Progenitor cell of endocrine pancreas (in vitro differentiated cells): ENCODE measurements at places on chromosomes 12 and 14.
A peak's percentile ranks its signal among the peaks of the same experiment; 100 is the strongest.

DNA sequence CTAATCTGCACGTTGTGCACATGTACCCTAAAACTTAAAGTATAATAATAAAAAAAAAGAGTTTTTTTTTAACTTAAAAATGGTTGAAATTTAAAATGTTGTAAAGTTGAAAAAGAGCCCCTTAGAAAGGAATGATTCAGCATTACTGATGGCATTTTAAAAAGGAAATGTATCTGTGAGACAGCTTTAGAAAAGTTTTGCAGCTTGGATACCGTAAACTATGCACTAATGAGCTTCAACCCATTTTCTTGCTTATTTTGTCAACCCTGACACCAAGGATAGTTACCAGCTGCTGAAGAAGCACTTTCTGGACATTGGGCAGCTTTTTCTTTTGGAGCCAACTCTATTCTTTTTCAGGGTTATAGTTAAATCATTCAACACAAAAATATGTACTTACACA, 4.3 kb downstream of the BICD1 start:
- H3K27me3 ChIP-seq = no peaks in the 10 kb centered on the region
- no peak for DNase-seq
- no peak overlapping the region for H3K27ac ChIP-seq

DNA sequence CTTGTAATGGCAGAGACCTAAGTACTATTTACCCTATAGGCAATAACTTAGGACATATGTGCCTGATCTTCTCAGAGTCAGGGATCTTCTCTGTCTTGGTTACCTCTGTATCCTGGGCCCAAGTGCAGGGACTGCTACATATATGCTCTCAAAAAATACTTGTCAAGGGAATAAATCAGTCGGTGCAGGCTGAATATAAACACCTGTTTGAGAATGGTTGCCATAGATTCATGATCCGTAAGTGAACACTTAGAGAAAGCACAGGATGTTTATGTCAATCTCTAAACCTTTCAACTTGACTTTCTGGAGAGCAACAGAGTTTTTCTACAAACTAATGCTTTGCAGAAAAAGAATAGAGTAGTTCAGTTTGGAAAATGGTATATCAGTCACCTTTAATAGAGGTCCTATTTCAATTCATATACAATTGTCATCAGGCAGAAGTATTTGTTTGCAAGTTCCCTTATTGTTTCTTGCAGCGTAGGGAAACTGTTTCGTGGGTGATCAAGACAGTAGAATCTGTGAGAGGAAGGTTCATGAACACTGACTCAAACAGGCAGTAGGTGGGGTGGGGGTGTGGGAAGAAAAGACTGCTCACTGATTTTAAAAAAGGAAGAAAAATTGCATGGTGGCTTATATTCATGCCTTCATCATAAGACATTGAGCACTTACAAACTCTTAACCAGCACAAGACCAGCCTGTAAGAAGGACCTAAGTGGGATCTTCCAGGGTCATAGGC, 6.0 kb upstream of the UBE2N start:
- H3K36me3 ChIP-seq = no peaks in the 10 kb centered on the region
- DNase-seq = no peak
- H3K27ac ChIP-seq = no peak overlapping the region
- no peak overlapping the region for H3K4me3 ChIP-seq
- H3K27me3 ChIP-seq = no peaks in the 10 kb centered on the region
- H3K4me1 ChIP-seq = peaks cover 6% of the 10 kb centered on the region

GRCh38 chr14:84144166-84144565, 1385.8 kb upstream of the FLRT2 start:
- H3K27me3 ChIP-seq = no peaks in the 10 kb centered on the region
- no peaks in the 10 kb centered on the region for H3K36me3 ChIP-seq
- no peak for DNase-seq
- H3K27ac ChIP-seq = no peak overlapping the region
- no peak overlapping the region for H3K4me3 ChIP-seq

DNA sequence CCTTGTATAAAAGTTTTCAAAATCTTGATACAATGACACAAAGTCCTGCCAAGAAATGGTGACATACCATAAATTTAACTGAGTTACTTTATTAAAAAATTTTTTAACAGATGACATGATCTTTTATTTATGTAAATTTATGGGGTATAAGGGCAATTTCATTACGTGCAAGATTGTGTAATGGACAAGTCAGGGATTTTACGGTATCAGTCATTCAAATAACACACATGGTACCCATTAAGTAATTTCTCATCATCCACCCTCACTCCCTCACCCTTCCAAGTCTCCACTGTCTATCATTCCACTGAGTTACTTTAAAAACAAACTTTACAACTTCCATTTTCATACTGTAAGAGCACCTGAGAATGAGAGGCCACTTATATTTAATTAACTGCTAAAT, 37.4 kb downstream of the SPTLC2 start:
- peaks cover 20% of the 10 kb centered on the region for H3K36me3 ChIP-seq
- H3K4me3 ChIP-seq = no peak overlapping the region
- no peak for DNase-seq
- no peaks in the 10 kb centered on the region for H3K27me3 ChIP-seq
- H3K4me1 ChIP-seq = peaks cover 13% of the 10 kb centered on the region

- peaks cover 34% of the 10 kb centered on the region for H3K27me3 ChIP-seq
- peak within 1 kb of the TSS; percentile 62 for H3K27ac ChIP-seq
- no peaks in the 10 kb centered on the region for H3K4me1 ChIP-seq
- peak; percentile 39 for DNase-seq
These were observed at the start of gene TMEM121 for GRCh38 chr14:105525861-105526775. TMEM121 (plus strand) TSS chr14:105526583; CDS start chr14:105528835, 2,252 bp downstream.

GRCh38 chr12:49550693-49551252, 11.9 kb downstream of the KCNH3 start:
- peak overlapping the region; percentile 93 for H3K27ac ChIP-seq
- H3K4me1 ChIP-seq = peaks cover 35% of the 10 kb centered on the region
- H3K36me3 ChIP-seq = peaks cover 3% of the 10 kb centered on the region

- no peak overlapping the region for H3K27ac ChIP-seq
- H3K36me3 ChIP-seq = peaks cover 17% of the 10 kb centered on the region
- no peak for DNase-seq
- H3K4me1 ChIP-seq = no peaks in the 10 kb centered on the region
These were observed 34.8 kb downstream of the STX2 start for GRCh38 chr12:130804216-130804615.

- DNase-seq = no peak
- H3K36me3 ChIP-seq = no peaks in the 10 kb centered on the region
- H3K4me3 ChIP-seq = no peak overlapping the region
- H3K27me3 ChIP-seq = no peaks in the 10 kb centered on the region
These were observed 81.2 kb downstream of the SPPL3 start for GRCh38 chr12:120822832-120823503.

DNA sequence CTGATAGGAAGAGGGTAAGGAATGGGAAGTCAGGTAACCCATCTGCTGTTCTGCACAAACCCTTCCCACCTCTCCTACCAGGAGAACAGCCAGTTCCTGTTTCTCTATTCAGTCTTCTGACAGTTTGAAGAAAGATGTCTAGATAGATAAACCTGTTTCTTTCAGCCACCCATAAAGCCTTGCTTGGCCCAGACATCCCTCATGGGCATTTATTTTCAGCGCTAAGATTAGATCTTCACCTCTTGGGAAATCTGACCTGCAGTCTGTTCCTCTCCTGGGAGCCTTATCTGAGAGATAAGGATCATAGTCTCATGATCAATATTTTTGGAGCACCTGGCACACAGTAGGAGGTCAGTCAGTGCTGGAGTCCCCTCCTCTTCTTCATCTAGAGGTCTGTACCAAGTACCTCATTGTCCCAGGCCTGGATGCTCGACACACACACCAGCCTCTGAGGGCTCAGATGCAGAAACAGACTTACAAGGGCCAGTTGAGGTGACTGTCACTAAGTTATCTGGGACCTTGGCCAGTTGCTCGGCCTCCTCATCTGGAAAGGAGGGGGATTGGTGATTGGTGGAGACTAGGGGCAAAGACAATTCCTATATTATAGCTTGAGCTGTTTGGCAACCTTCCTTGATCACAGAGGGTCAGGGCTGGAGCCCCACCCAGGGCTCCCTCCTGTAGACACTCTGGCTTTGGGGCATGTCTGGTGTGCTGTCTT, 18.2 kb downstream of the ACVRL1 start:
- H3K27me3 ChIP-seq = peaks cover 14% of the 10 kb centered on the region
- no peak for DNase-seq
- no peak overlapping the region for H3K4me3 ChIP-seq
- H3K27ac ChIP-seq = no peak overlapping the region

- H3K4me1 ChIP-seq = peaks cover 15% of the 10 kb centered on the region
- H3K27me3 ChIP-seq = no peaks in the 10 kb centered on the region
- peak overlapping the region; percentile 41 for H3K4me3 ChIP-seq
These were observed 34.9 kb upstream of the CERS5 start for GRCh38 chr12:50201987-50202521.

- DNase-seq = no peak
- H3K27me3 ChIP-seq = no peaks in the 10 kb centered on the region
- H3K4me3 ChIP-seq = no peak overlapping the region
- H3K27ac ChIP-seq = no peak overlapping the region
- H3K36me3 ChIP-seq = peaks cover 32% of the 10 kb centered on the region
These were observed 18.9 kb downstream of the RFC5 start for GRCh38 chr12:118035190-118036041.

DNA sequence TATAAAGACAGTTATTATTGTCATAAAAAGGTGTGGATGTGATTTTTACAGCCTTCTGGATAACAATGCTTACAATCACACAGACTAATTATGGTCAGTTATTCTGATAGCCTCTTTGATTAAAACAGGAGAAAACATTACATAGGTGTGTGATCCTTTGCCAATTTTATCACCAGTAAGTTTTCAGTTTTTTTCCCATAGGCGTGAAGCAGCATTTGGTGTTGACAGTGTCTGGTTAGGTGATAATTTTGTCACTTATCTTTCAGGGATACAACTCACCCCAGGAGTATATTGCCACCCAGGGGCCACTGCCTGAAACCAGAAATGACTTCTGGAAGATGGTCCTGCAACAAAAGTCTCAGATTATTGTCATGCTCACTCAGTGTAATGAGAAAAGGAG, 208.8 kb downstream of the EPS8 start:
- H3K4me3 ChIP-seq = no peak overlapping the region
- no peak overlapping the region for H3K27ac ChIP-seq
- DNase-seq = no peak
- H3K4me1 ChIP-seq = no peaks in the 10 kb centered on the region

GRCh38 chr12:3777206-3777809, 24.4 kb upstream of the CRACR2A start:
- peaks cover 18% of the 10 kb centered on the region for H3K27me3 ChIP-seq
- no peaks in the 10 kb centered on the region for H3K36me3 ChIP-seq
- H3K27ac ChIP-seq = no peak overlapping the region
- no peak for DNase-seq
- no peak overlapping the region for H3K4me3 ChIP-seq

- H3K27me3 ChIP-seq = no peaks in the 10 kb centered on the region
- no peak for DNase-seq
- H3K4me3 ChIP-seq = no peak overlapping the region
These were observed 9.7 kb downstream of the CKAP4 start for GRCh38 chr12:106238146-106238545.

DNA sequence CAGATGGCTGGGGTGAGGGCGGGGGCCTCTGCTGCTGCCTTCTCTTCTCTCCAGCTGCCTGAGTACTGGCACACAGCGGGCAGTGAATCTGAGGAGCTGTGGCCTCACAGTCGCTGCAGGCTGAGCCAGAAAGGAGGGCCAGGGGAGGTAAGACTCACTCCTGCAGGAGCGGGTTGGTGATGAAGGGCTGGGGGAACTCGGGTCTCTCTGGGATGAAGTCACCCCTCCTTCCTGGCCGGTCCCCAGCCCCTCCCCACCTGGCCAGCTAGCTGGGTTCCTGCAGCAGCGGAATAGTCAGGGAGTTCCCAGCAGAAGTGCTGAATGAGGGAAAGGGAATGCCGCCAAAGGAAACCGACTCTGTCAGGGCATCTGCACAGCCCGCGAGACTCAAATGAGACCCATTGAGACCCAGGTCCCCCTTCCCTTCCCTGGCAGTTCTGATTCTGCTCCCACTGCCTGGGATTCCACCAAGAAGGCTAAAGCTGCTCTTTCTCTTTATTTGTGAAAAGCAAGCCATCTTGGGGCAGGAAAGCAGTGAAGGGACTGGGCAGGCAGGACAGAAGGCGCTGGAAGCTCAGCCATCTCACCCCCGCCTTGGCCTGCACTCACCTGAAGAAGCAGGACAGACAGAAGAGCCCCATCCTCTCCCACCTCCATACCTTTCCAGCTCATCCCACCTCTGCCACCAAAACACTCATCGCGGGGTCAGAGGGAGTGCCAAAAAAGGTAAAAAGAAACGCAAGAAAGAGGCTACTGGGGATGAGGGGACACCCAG, 5.3 kb downstream of the NGB start:
- H3K4me1 ChIP-seq = peaks cover 3% of the 10 kb centered on the region
- no peak overlapping the region for H3K4me3 ChIP-seq
- H3K36me3 ChIP-seq = no peaks in the 10 kb centered on the region
- DNase-seq = no peak

- H3K27ac ChIP-seq = no peak overlapping the region
- no peak overlapping the region for H3K4me3 ChIP-seq
- no peak for DNase-seq
- peaks cover 19% of the 10 kb centered on the region for H3K4me1 ChIP-seq
- H3K36me3 ChIP-seq = peaks cover 9% of the 10 kb centered on the region
These were observed 85.3 kb downstream of the TMEM260 start for GRCh38 chr14:56664811-56665421.

GRCh38 chr12:6978188-6978587, 7.5 kb downstream of the EMG1 start:
- no peak overlapping the region for H3K4me3 ChIP-seq
- H3K36me3 ChIP-seq = peaks cover 32% of the 10 kb centered on the region
- peak overlapping the region; percentile 72 for H3K27ac ChIP-seq
- no peak for DNase-seq

DNA sequence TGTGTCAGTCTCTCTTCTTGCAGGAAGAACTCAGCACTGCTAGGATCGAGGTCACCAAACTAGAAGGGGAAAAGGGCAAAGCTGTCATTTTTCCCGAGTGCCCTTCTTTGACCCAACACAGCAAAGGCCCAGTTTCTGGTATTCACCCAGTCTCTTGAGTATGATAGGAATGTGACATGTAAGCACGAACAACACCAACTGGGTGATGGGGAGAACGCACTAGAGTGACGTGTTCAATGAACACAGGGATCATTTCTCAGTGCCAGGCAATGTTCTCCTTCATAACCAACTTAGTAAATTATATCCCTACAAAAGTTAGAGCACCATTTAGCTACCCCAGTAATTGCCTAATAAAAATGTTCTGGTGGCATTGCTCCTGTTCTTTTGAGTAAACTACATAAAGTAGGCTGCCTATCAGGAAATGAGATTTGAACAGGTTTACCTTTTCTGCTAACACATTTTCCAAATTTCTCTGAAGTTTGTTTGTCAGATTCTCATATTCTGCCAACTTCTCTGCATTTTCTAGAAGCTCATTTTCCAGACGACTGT, 64.5 kb downstream of the NIN start:
- no peak for DNase-seq
- peaks cover 6% of the 10 kb centered on the region for H3K4me1 ChIP-seq

GRCh38 chr12:126036348-126036747, 971.1 kb downstream of the AACS start:
- H3K4me1 ChIP-seq = peaks cover 7% of the 10 kb centered on the region
- H3K36me3 ChIP-seq = no peaks in the 10 kb centered on the region
- H3K27ac ChIP-seq = no peak overlapping the region
- DNase-seq = no peak
- no peak overlapping the region for H3K4me3 ChIP-seq

- H3K36me3 ChIP-seq = no peaks in the 10 kb centered on the region
- no peak for DNase-seq
- no peak overlapping the region for H3K4me3 ChIP-seq
- H3K27ac ChIP-seq = no peak overlapping the region
- H3K27me3 ChIP-seq = no peaks in the 10 kb centered on the region
- H3K4me1 ChIP-seq = no peaks in the 10 kb centered on the region
These were observed 288.9 kb upstream of the CLEC14A start for GRCh38 chr14:38544776-38545175.

GRCh38 chr12:100348657-100349454, 8.0 kb upstream of the SLC17A8 start:
- no peak overlapping the region for H3K4me3 ChIP-seq
- no peaks in the 10 kb centered on the region for H3K36me3 ChIP-seq
- peaks cover 3% of the 10 kb centered on the region for H3K4me1 ChIP-seq
- H3K27ac ChIP-seq = no peak overlapping the region
- no peaks in the 10 kb centered on the region for H3K27me3 ChIP-seq
